ENCODE measurements at places on chromosomes 11 and 22.

GRCh38 chr11:33687733-33688479 lies 12.7 kb downstream of the C11orf91 start:
- no peak for DNase-seq

- no peak for DNase-seq
These were observed 4.9 kb downstream of the SLC6A5 start for GRCh38 chr11:20604295-20604803.

GRCh38 chr22:46031557-46031956 lies 54.6 kb upstream of the WNT7B start:
- no peak for DNase-seq

- DNase-seq: no peak
These were observed 21.6 kb downstream of the ZFTA start for GRCh38 chr11:63747011-63747410.

All from DMS 273 treated with DMSO at 0.1 percent for 48 hours (cell line).